ENCODE measurements at places on chromosomes 5 and 9.

DNA sequence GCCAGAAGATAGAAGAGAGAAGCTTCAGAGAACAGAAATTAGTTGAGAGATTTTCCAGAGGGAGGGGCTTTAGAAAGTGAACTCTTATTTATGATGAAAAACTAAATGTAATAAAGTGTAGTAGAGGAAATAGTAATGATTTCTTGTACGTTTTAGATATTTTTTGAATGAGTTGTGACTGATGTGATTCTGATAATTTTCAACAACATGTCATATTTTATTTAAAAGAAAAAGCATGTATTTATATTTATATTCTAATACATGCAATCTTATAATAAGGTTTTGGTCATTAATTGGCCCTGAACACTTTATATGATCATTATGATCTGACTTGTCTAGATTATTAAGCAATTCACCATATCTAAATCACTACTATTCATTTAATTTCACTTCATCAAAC lies 735.2 kb upstream of the CDH9 start:
- no peak for DNase-seq

DNA sequence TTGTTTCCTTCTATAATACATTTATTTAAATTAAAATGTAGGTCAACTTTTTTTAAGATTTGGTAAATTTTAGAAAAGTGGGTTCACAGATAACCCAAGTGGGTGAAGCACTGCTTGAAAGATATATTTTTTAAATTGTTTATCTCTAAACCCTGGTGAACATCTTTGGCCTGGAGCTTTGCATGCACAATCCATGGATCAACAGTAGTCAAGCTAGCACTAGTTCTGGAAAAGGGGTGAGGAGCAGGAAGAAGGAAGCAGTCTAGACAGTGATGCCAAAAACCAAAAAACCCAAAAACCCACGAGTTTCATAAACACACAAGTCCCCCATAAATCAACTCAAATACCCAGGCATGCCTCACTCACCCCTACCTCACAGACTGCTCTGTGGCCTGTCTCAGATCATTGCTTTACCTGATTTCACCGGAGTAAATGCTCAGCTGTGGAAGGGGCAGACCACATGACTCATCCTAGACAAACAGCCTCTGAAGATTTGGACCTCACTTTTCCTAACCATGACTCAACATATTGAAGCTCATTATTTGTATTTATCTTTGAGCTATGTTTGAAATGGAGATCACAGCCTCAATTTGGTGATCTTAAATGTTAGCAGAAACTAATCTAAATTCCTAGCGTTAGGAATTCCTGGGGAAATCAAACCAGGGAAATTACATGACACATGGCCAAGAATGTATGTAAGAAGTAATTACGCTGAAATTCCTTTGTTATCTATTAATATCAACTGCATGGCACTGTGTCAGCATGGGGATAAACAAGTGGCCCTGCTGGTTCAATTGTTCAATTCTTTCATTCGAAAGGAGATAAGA lies 149.6 kb downstream of the ZNF608 start:
- DNase-seq: no peak

DNA sequence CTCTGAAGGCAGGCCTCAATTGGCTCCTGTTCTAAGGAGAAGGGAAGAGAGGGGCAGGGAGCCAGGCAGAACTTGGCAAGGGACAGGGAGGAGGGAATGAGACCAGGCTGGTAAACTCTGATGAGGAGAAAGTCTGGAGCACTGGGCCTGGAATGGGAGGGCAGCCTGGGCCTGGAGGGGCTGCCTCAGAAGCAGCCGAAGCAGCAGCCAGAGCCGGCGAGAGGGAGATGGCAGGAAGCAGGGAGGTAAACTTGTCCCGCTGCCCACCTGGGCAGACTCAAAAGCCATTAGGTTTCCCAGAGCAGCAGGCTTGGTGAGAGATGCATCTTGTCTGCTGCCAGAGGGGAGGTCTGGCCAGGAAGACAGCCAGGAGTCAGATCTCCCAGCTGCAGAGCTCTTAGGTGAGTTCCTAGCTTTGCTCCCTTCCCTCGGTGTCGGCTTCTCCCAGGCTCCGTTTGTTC lies 37.0 kb upstream of the CRB2 start:
- DNase-seq: no peak

DNA sequence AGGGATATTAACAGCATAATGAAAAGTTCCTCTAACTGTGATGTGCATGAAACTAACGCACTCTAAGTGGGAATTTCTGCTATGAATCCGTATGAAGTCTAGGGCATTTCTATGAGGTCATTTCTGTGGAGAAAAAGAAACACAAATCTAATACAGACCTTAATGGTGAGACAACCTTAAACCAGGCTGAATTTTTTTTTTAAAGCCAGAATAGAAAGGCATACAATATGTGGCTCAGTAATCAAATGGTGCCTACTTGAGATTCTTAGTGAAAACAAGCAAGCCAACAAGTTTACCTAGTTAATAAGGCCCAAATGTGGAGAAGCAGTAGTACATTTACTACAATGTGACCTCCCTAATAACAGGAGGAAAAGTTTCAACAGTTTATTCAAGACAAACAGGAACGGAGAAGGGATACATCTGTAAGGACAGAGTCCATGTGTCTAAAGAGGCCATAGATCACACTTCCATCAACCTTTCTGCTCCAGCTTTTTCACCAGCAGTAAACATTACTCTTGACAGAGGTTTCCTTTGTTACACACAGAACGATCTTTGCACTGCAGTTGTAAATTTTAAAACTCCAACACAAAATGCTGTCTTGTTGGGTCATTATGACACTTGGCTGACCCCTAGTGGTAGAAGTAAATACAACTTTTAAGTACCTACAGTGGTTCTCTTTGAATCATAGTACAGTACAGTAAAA lies 26.2 kb downstream of the CARNMT1 start:
- DNase-seq: no peak

- no peak for DNase-seq
Measured at GRCh38 chr5:112419164-112419985, at the start of gene EPB41L4A. TSS of gene EPB41L4A (minus strand) at chr5:112419277. CDS start at chr5:112419039, 238 bp downstream.

DNA sequence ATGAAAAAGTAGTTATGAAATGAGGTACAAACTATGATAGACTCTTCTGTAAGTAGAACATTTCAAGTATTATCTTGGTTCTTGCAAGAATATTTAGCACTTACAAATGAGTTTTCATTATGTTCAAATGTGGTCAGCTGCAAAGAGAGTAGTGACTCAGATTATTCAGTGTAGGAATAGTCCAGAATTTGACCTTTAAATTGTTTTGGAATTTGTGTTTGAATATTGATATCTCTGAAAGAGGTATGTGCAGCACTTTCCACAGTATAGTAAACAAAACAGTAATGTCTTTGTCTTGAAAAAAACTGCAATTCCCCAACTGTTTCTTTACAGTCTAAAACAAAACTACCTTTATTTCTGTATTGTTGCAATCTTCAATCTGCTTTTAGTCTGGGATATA lies 56.1 kb downstream of the WDR70 start:
- no peak for DNase-seq

- DNase-seq: no peak
Measured at GRCh38 chr9:7104625-7105024, 346.9 kb downstream of the KDM4C start.

DNA sequence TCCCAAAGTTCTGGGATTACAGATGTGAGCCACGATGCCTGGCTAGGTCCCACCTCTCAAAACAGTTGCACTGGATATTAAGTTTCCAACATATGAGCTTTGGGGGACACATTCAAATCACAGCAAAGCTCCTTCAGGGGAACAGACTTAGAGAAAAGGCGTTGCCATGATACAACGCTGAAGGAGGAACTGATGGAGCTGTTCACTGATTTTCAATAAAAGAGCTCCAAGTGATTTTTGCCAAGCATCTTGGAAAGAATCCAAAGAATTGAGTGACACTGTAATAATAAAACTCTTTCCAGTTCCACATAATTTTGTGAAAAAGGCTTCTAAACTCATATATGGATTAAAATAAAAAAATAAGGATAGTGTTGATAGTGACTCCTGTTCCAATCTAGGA lies 72.5 kb downstream of the CSNK1A1 start:
- no peak for DNase-seq

DNA sequence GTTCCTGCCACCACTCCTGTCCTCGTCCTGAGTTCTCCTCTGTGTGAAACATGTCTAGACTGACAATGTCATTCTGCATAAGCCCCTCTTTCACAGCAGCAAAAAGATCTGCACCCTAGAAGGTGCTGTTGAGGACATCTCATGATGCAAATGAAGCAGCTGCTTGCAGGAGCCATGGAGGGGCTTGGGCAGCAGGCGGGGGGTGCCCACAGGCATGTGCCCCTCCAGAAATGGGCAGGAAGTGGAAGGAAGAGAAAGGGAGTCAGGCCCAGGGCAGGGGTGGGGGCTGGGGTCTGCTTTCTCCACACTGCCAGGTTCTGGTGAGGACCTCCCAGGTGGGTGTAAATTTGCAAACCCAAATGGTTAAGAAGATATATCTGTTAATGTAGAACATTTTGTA lies 54.5 kb upstream of the KCNMB1 start:
- DNase-seq: no peak

GRCh38 chr9:38295764-38296163 lies 96.7 kb upstream of the ALDH1B1 start:
- DNase-seq: no peak

GRCh38 chr9:99008203-99008602 lies 64.5 kb downstream of the COL15A1 start:
- DNase-seq: no peak

- DNase-seq: no peak
Measured at GRCh38 chr9:34892886-34893285, 65.2 kb upstream of the PHF24 start.
